AG04450 (cell line): ENCODE measurements at places on chromosomes 2 and 18. TPM values are rescaled to one million over a fixed set of nuclear protein-coding genes. Genes with fewer than 3 reads are reported as not detected.

VSNL1 gene
- 0.77 and 0.86 TPM in 2 replicates for polyA plus RNA-seq

ARHGAP25 gene
- 0.38 and 0.55 TPM in 2 replicates for polyA plus RNA-seq

RRM2 gene
- 13.7 and 21.7 TPM in 2 replicates for polyA plus RNA-seq

XIRP2 gene
- 0.36 and 0.43 TPM in 2 replicates for polyA plus RNA-seq

FEZ2 gene
- 67.5 and 87.5 TPM in 2 replicates for polyA plus RNA-seq

PSMA8 gene
- polyA plus RNA-seq = not detected in 2 replicates

REG1A gene
- not detected in 2 replicates for polyA plus RNA-seq

ALS2 gene
- polyA plus RNA-seq = 21.9 and 23.5 TPM in 2 replicates

GATA6 gene
- polyA plus RNA-seq = 1.3 and 1.5 TPM in 2 replicates

BMP10 gene
- not detected in 2 replicates for polyA plus RNA-seq

CPLX4 gene
- polyA plus RNA-seq = not detected in 2 replicates

IL36A gene
- not detected in 2 replicates for polyA plus RNA-seq

GKN1 gene
- not detected in 2 replicates for polyA plus RNA-seq

SKA1 gene
- polyA plus RNA-seq = 3.5 and 6.2 TPM in 2 replicates

UGT1A4 gene
- not detected in 2 replicates for polyA plus RNA-seq

ASTL gene
- polyA plus RNA-seq = not detected in 2 replicates

FIGN gene
- 2.1 and 2.2 TPM in 2 replicates for polyA plus RNA-seq

SPATA3 gene
- not detected in 2 replicates for polyA plus RNA-seq

KIAA2012 gene
- polyA plus RNA-seq = 0.11 and 0.12 TPM in 2 replicates

EVA1A gene
- 22.8 and 32.5 TPM in 2 replicates for polyA plus RNA-seq

CCDC68 gene
- 7.3 and 9.5 TPM in 2 replicates for polyA plus RNA-seq

LBH gene
- 381 and 463 TPM in 2 replicates for polyA plus RNA-seq

CYS1 gene
- polyA plus RNA-seq = 0.12 and 0.24 TPM in 2 replicates

PKP4 gene
- polyA plus RNA-seq = 20.4 and 24.9 TPM in 2 replicates

CRYGD gene
- not detected in 2 replicates for polyA plus RNA-seq

TMEM178A gene
- polyA plus RNA-seq = 1.1 and 1.2 TPM in 2 replicates

TBC1D8 gene
- 2.3 and 2.5 TPM in 2 replicates for polyA plus RNA-seq

CDH7 gene
- polyA plus RNA-seq = not detected in 2 replicates

IL37 gene
- not detected in 2 replicates for polyA plus RNA-seq

ASB18 gene
- not detected in 2 replicates for polyA plus RNA-seq

ZNF521 gene
- polyA plus RNA-seq = 25.9 and 27.4 TPM in 2 replicates

SP9 gene
- polyA plus RNA-seq = not detected in 2 replicates

CSRNP3 gene
- 0.25 and 0.45 TPM in 2 replicates for polyA plus RNA-seq

C2orf80 gene
- not detected in 2 replicates for polyA plus RNA-seq

GPR75 gene
- 1.8 and 2.0 TPM in 2 replicates for polyA plus RNA-seq

TMBIM1 gene
- 91.4 and 105 TPM in 2 replicates for polyA plus RNA-seq

KCNS3 gene
- polyA plus RNA-seq = 0.32 and 0.46 TPM in 2 replicates

REG3G gene
- not detected in 2 replicates for polyA plus RNA-seq

NEU4 gene
- not detected in 2 replicates for polyA plus RNA-seq

ABCG5 gene
- polyA plus RNA-seq = not detected in 2 replicates

AQP12A gene
- not detected in 2 replicates for polyA plus RNA-seq

FLACC1 gene
- 0.58 and 1.1 TPM in 2 replicates for polyA plus RNA-seq

OSR1 gene
- polyA plus RNA-seq = 13.5 and 14.0 TPM in 2 replicates

BOLL gene
- not detected in 2 replicates for polyA plus RNA-seq

ANKRD29 gene
- 0.12 and 0.15 TPM in 2 replicates for polyA plus RNA-seq

SLC14A1 gene
- 73.9 and 80.5 TPM in 2 replicates for polyA plus RNA-seq

CYB5A gene
- 93.5 and 95.2 TPM in 2 replicates for polyA plus RNA-seq

ANKRD30BL gene
- not detected in 2 replicates for polyA plus RNA-seq

POTEJ gene
- polyA plus RNA-seq = not detected in 2 replicates

OSBPL1A gene
- 41.0 and 56.1 TPM in 2 replicates for polyA plus RNA-seq

GAL3ST2 gene
- polyA plus RNA-seq = not detected in 2 replicates

PTPN4 gene
- 16.5 and 19.6 TPM in 2 replicates for polyA plus RNA-seq

ANKRD62 gene
- not detected in 2 replicates for polyA plus RNA-seq

PROKR1 gene
- not detected in 2 replicates for polyA plus RNA-seq

TIGD1 gene
- polyA plus RNA-seq = 3.6 and 4.3 TPM in 2 replicates

OR6B2 gene
- not detected in 2 replicates for polyA plus RNA-seq

UPP2 gene
- not detected in 2 replicates for polyA plus RNA-seq

SLC8A1 gene
- 15.8 and 19.3 TPM in 2 replicates for polyA plus RNA-seq

TFCP2L1 gene
- not detected in 2 replicates for polyA plus RNA-seq

CPS1 gene
- 16.1 and 21.6 TPM in 2 replicates for polyA plus RNA-seq
